ENCODE measurements at places on chromosomes 7 and 10.

GRCh38 chr7:88509341-88509740 lies 202.6 kb upstream of the STEAP4 start:
- no peak for DNase-seq

- DNase-seq = no peak
Observed at GRCh38 chr7:24936121-24936824, 43.7 kb downstream of the OSBPL3 start.

- no peak for DNase-seq
Observed at GRCh38 chr10:18230794-18231193, 90.6 kb downstream of the CACNB2 start.

GRCh38 chr7:138382862-138383565 lies 77.0 kb upstream of the TRIM24 start:
- no peak for DNase-seq

- DNase-seq = no peak
Observed at GRCh38 chr7:127628445-127628844, 10.5 kb upstream of the PAX4 start.
